ENCODE measurements at places on chromosomes 12 and 14. TPM values are rescaled to one million over a fixed set of nuclear protein-coding genes. Genes with fewer than 3 reads are reported as not detected.

TRIP11 gene
- total RNA-seq: 68.7 TPM

DNA sequence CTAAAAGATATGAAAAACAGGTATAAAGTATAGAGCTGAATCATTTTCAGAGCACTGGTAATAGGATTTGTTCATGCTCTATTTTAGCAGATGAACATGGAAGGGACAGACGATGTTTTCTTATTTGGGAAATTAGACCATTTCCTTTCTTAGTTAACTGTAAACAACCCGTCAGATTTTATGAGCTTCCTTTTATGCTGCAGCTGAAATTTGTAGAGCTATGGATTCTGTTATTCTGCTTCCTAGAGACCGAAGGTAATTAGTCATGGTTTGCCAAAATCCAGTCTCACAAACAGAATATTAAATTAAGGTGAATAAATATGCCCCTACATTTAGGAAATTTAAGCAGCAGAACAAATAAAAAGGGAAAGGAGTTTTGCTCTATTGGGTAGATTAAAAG, 180.2 kb upstream of the SYT1 start:
- no peaks in the 10 kb centered on the region for H3K27me3 ChIP-seq
- no peaks in the 10 kb centered on the region for H3K36me3 ChIP-seq
- H3K4me1 ChIP-seq: no peaks in the 10 kb centered on the region
- no peak overlapping the region for H3K4me3 ChIP-seq
- no peak for DNase-seq

DNA sequence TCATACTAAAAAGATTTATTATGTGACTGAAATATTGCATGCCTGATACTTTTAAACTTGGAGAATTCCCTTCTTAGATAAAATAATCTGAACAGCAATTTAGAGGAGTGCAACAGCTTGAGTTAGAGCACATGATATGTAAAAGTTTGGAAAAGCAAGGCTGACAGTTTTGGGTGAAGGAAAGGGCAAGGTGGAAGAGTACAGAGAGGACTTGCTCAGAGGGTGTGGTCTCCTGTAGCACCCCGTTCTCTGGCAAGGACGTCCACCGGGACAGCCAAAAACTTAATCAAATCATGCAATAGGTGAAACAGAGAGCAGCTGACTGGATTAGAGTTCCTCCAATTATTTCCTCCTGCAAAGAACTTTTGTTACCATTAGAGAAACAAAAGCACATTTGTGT, 65.2 kb upstream of the PDZRN4 start:
- no peaks in the 10 kb centered on the region for H3K4me1 ChIP-seq
- no peak overlapping the region for H3K27ac ChIP-seq
- no peaks in the 10 kb centered on the region for H3K36me3 ChIP-seq
- no peak for DNase-seq
- no peak overlapping the region for H3K4me3 ChIP-seq

DNA sequence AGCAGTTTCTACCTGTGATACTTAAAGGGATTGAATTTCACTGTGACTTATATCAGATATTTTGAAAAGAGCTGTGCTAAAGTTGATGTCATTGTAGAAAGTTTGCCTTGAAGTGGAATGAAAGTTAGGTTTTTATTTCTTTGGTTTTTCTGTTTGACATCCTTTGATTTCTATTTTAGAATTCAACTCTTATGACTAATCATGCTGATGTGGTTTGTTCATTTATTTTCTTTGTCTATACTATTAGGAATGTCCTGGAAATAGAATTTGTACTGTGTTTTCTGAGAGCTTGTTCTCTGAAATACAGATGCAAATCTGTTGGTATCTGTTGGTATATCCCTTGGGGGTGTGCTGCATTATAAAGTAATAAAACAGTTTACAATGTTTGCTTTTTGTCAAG, 3.3 kb downstream of the CNOT2 start:
- H3K27ac ChIP-seq: no peak overlapping the region
- peaks cover 78% of the 10 kb centered on the region for H3K4me1 ChIP-seq
- no peak for DNase-seq
- no peak overlapping the region for H3K4me3 ChIP-seq
- H3K36me3 ChIP-seq: no peaks in the 10 kb centered on the region

GRCh38 chr14:80771201-80771600, 170.3 kb downstream of the CEP128 start:
- H3K36me3 ChIP-seq: no peaks in the 10 kb centered on the region
- no peaks in the 10 kb centered on the region for H3K4me1 ChIP-seq
- no peak overlapping the region for H3K4me3 ChIP-seq
- no peaks in the 10 kb centered on the region for H3K27me3 ChIP-seq
- H3K27ac ChIP-seq: no peak overlapping the region

GRCh38 chr14:26525085-26525484, 72.7 kb downstream of the NOVA1 start:
- no peak for DNase-seq
- no peak overlapping the region for H3K4me3 ChIP-seq
- H3K27me3 ChIP-seq: no peaks in the 10 kb centered on the region
- H3K27ac ChIP-seq: no peak overlapping the region
- no peaks in the 10 kb centered on the region for H3K4me1 ChIP-seq
- no peaks in the 10 kb centered on the region for H3K36me3 ChIP-seq

- H3K36me3 ChIP-seq: no peaks in the 10 kb centered on the region
- DNase-seq: no peak
- H3K27me3 ChIP-seq: peaks cover 4% of the 10 kb centered on the region
- no peak overlapping the region for H3K4me3 ChIP-seq
Observed at GRCh38 chr14:104114421-104115130, 23.8 kb upstream of the KIF26A start.

- no peaks in the 10 kb centered on the region for H3K27me3 ChIP-seq
- H3K36me3 ChIP-seq: no peaks in the 10 kb centered on the region
- DNase-seq: no peak
- H3K4me3 ChIP-seq: no peak overlapping the region
- no peak overlapping the region for H3K27ac ChIP-seq
Observed at GRCh38 chr14:54338696-54339317, 58.0 kb upstream of the CDKN3 start.

All from CD4-positive, alpha-beta memory T cell (primary cell).